ENCODE measurements at places on chromosomes 3 and 15.

- no peak for DNase-seq
These were observed 495.3 kb upstream of the AGTR1 start for GRCh38 chr3:148202386-148202785.

- no peak for DNase-seq
These were observed 323.5 kb downstream of the RORA start for GRCh38 chr15:60905587-60905986.

DNA sequence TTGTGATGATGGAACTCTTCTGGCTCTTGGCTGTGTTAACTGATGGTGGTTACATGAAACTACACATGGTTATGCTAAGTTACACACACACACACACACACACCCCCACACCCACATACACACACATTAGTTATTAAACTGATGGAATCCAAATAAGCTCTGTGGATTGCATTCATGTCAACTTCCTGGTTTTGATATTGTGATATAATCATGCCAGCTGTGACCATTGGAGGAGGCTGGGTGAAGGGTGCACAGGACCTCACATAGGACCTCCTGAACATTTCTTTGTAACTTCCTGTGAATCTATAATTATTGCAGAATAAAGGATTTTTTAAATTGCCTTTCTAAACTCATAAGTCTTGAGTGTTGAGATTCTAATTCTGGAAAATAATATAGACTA lies 58.9 kb upstream of the LIMD1 start:
- no peak for DNase-seq

GRCh38 chr3:101926594-101927105 lies 77.3 kb downstream of the NFKBIZ start:
- DNase-seq = peak; percentile 28

GRCh38 chr3:129554356-129555152 lies 11.6 kb downstream of the H1-8 start:
- no peak for DNase-seq

DNA sequence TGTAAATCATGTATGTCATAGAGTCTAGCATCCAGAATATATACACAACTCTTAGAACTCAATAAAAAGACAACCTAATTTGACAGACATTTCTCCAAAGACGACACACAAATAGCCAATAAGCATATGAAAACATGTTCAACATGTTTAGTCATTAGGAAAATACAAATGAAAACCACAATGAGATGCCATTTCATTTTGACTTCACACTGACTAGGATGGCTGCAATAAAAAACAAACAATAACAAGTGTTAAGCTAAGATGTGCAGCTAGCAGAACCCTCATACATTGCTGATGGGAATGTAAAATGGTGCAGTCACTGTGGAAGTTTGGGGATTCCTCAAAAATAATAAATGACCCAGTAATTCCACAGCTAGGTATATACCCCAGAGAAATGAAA lies 16.4 kb downstream of the SPG11 start:
- no peak for DNase-seq
